ENCODE measurements at places on chromosomes 13 and 19.

- DNase-seq = peak; percentile 57
These were observed 12.0 kb downstream of the WDR88 start for GRCh38 chr19:33143897-33144405.

GRCh38 chr13:32824061-32824460, 192.2 kb upstream of the KL start:
- DNase-seq = no peak

GRCh38 chr13:29756506-29756905, 93.9 kb downstream of the UBL3 start:
- DNase-seq = no peak

DNA sequence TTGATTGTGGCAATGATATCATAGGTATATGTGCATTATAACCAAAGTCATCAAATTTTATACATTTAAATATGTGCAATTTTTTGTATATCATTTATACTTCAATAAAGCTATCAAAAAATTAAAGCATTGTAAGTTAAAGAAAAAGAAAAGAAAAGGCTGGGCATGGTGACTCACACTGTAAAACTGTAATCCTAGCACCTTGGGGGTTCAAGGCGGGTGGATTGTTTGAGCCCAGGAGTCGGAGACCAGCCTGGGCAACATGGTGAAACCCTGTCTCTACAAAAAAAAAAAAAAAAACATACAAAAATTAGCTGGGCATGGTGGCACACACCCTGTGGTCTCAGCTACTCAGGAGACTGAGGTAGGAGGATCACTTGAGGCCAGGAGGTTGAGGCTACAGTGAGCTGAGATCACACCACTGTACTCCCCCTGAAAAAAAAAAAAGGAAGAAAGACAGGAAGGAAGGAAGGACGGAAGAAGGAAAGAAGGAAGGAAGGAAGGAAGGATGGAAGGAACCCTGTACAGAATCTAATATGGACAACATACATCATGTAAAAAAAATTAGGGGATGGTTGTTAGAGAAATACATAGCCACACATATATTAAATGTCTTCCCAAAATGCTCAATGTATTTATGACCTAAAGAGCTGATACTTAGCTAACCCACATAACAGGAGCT, 21.7 kb upstream of the SLC25A30 start:
- no peak for DNase-seq
